ENCODE measurements at places on chromosomes 11 and 22.

DNA sequence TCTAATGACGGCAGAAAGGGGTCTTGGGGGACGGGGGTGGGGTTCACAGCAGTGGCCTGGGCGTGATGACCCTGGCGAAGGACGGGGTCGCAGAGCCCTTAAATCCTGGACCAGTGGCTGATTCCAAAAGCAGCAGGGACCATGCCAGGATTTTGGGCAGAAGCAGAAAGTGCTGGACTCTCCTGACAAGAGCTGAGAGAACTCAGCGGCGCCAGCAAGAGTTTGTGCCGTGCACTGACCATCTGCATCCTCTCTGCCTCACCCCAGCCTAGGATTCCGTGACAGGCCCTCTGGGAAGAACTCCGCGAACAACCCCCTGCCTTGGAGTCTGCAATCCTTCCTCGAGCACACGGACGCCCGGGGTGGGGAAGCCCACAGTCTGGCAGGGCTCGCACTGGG lies 644 bp upstream of the NDUFV1 start:
- DNase-seq: peak; percentile 36

DNA sequence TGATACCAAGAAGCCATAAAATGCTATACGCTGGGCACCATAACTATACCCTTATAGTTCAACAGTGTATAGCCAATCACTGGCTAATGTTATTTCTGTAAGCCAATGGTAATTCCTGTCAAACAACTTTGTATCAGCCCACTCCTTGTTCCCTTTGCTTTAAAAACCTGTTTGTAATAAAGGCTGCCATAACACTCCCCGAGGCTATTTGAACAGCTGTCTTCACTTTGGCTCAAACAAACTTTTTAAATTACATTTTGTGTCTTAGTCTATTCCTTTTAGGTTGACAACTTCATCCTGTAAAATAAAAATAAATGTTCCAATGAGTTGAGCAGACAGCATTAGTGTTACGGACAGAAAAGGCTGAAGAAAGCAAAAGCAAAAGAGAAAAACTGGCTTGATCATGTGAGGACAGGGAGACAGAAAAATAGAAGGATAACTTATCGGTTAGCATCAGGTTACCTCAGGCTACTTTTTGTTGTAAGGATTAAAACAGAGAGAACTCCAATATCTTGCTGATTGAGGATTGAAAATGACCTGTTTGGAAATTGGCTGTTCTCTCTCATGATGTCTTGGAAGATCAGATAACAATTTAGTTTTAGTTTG lies 95.0 kb downstream of the AASDHPPT start:
- no peak for DNase-seq

DNA sequence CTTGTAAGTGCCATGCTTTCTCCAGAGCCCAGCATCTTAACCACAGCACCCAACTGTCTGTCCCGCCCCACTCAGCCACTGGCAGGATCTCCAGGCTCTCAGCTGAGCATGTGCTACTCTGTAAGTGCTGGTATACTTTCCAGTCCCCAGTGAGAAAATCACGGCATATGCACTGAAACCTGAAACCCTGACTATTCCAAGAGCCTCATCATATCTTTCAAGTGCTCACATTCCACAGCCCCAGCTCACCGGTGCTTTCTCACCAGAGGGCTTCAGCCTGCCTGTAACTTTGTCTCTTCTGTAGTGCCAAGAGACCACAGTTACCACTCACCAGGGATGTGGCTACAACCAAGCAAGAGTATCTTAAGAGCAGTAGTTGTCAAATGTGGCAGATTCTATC lies 24.4 kb upstream of the PAMR1 start:
- peak; percentile 79 for DNase-seq

- peak; percentile 53 for DNase-seq
Measured at GRCh38 chr22:18104566-18104965, 6.0 kb upstream of the TUBA8 start.

DNA sequence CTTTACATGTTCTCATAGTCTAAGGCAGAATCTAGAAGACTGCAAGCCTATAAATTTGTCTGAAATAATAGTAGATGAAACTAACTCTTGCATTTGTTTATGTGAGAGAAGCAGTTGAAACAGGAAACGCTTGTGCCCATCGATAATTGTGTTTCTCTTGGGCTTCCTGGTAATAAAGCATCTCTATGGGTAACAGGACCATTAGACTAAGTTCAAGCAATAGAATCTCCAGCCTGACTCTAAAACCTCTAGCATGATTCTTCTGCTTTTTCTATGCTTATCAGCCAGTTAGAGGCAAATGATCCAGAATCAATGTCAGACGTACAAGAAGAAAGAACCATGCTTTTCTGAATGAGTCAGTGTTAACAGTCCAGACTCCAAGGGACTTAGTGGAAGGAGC lies 1734.4 kb downstream of the LRRC4C start:
- DNase-seq: no peak

- DNase-seq: no peak
Measured at GRCh38 chr11:2325123-2325522, 23.3 kb downstream of the TSPAN32 start.

GRCh38 chr11:18361154-18361553 lies 33.2 kb upstream of the LDHA start:
- no peak for DNase-seq

DNA sequence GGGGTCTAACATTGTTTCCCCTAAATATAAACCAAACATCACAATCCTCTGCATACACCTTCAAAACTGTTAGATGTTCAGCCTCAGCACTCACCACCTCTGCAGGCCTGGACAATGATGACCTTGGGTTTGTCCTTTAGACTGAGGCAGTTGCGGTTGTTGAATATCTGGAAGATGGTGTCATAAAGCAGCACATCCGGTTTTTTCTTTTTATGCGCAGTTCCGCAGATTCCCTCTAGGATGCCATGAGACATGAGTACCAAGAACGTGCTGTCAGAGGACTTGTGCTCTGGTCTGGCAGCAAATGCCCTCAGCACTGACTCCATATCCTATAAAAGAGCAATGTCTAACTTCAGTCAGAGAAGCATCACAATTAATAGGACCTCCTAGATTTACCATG lies 22.8 kb downstream of the CASP5 start:
- peak; percentile 10 for DNase-seq

GRCh38 chr11:11806586-11806985 lies 35.2 kb upstream of the USP47 start:
- no peak for DNase-seq

- DNase-seq: no peak
Measured at GRCh38 chr11:66820901-66821300, 22.3 kb upstream of the RCE1 start.

DNA sequence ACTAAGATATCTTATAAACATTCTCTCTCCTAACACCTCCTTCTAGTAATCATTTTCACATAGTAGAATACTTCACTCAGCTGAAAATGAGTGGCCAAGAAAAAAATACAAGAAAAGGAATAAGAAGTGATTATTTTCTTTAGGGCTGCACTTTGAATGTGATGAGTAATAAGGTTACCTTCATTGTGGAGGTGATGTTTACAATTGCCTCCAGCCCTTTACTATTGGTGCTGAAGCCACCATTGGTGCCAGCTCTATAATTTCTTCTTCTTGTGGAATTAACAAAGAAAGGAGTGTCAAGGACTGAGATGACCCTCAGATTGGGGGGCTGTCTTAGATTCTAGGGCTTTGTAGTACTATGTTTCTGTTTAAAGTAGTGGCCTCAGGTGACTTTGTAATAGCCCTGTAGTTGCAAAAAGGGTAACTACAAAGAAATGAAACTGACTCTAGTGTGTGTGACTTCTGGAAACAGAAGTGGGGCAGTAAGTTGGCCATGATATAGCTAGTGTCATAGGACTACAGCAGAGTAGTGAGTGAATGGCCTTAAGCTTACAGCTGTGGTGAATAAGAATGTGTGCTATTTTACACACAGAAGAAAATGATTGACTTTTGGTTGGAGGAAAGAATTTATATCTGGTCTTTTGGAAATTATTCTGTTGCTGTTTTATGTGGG lies 287.2 kb downstream of the TMEM135 start:
- DNase-seq: no peak

- DNase-seq: no peak
Measured at GRCh38 chr11:43547430-43547831, 133.1 kb upstream of the HSD17B12 start.

DNA sequence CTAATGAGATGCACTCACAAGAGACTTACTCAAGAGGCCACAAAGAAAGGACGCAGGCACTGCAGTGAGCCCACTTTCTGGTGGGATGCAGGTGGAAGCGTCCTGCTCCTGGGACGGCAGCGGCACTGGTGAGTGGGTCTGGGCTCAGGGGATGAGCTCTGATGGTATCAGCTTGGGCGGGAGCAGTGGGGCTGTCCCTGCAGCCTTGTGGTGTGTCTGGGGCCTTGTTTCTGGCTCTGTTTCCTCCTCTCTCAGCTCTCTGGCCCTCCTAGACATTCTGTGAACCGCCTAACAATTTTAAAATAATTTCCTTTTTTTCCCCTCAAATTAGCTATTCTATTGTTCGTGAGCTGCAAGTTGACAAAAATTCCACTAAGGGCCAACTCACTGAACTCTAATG lies 8.8 kb upstream of the ST14 start:
- DNase-seq: no peak

DNA sequence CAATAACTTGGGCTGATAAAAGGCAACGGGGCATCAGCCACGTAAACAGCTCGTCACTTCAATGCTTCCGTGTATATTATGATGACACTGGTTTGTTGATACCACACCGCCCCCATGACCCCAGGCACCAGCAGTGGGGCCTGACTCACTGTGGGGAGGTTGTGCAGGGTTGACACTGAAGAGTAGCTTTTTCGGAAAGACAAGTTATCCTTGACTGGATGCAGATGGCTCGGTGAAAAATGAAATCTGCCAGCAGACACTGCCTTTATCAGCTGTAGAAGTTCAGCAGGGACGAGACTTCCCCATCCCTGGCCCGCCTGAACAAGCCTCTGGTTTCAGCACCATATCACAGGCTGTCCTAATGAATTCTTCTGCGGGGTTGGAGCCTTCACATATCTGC lies 55.6 kb downstream of the WT1 start:
- no peak for DNase-seq

DNA sequence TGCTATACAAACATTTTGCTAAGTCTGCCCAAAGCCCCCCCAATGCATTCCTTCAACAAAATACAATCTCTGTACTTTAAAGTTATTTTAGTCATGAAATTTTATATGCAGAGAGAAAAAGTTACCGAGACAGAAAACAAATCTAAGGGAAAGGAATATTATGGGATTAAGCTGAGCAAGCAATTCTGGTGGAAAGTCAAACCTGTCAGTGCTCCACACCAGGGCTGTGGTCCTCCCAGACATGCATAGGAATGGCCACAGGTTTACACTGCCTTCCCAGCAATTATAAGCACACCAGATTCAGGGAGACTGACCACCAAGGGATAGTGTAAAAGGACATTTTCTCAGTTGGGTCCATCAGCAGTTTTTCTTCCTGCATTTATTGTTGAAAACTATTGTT lies 92.4 kb downstream of the RRAS2 start:
- DNase-seq: no peak

DNA sequence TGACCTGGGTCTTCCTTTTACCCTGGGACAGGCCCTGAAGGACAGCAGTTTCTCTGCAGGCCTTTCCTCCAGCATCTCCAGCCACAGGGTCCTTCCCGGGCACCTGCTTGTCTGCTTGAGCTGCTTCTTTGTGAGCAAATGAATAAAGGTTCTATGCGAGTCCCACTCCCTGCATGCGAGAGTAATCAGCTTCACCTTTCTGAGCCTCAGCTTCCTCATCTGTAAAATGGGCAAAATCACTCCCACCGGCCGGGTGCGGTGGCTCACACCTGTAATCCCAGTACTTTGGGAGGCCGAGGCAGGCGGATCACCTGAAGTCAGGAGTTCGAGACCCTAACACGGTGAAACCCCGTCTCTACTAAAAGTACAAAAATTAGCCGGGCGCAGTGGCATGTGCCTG lies 31.1 kb downstream of the IFT27 start:
- DNase-seq: no peak

- DNase-seq: no peak
Measured at GRCh38 chr11:64474680-64475079, 115.7 kb downstream of the RPS6KA4 start.

DNA sequence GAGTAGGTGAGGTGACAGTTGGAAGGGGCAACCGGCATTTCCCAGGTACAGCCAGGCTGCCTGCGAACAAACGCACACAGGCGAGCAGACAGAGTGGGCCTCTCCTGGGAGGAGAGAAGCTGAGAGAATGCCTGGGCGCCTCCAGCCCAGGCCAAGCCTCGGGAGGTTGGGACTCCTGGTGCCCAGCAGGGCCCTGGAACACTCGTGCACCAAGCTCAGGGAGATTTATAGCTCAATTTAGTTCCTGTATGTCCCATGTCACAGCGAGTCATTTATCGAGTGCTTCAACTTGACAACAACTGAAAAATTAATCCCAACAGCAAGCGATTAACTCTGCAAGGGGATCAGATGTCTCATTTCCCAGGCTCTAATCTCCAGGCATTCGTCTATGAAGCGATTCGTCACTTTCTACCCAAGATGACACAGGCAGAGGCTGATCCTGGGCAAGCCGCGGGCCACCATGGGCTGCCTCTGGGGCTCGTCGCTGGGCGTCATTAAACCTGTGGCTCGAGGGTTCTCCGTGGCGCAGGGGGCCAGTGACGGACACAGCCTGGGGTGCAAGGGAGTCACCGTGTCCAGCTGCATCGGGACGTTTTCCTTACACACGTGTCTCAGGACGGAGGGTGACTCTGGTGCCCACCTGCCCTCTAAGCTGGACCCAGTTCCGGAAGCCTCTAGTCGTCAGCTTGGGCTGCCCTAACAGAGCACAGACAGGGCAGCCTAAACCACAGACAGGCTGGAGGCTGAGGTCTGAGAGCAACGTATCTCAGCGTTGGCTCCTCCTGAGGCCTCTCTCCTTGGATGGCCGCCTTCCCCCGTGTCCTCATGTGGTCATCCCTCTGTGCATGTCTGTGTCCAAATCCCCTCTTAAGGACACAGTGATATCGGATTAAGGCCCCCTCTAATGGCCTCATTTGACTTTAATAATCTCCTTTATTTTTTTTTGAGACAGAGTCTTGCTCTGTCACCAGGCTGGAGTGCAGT lies 154.1 kb downstream of the CTTN start:
- no peak for DNase-seq

- DNase-seq: no peak
Measured at GRCh38 chr22:33006955-33007318, 51.2 kb downstream of the SYN3 start.

DNA sequence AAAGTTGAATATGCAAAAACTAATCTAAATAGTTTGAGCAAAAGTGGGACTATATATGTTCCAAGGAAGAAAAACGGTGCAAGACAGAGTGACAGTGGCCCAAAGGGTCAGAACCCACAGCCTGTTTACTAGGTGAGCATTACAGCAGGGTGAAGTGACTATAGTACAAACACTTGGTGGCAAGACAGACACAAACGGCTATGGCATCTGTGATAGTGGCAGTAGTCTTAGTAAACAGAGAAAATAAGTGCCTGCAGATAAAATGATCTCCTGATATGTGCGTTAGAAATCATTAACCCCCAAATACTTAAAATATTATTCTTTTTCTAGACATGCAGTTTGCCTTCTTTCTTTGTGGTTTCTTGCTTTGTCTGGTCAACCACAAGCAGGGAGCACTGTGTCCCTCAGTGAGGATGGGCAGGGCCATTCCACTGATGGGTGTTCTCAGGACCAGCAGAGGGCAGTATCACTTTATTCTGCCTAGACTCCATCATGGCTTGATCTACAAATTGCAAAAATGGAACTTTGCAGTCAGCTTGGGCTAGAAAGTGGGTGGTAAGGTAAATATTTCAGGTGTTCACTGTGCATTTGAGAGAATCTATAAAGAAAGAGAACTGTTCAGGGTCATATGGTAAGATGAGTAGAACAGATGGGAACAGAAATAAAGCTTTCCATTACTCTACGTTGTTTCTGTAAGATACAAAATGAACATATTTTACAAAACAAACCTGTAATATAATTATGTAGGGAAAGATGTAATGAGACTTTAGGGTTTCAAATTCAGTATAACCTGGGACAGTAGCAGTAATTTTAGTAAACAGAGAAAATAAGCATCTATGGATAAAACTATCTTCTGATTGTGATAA lies 198.2 kb downstream of the SWAP70 start:
- DNase-seq: peak; percentile 71
